Cortex of kidney (tissue), 1 donor: ENCODE measurements at places on chromosomes 4 and X.

GRCh38 chrX:99172958-99173357 is 1237.1 kb downstream of the PCDH19 start:
- DNase-seq, result no peak

GRCh38 chr4:167021545-167022155 is 212.6 kb downstream of the SPOCK3 start:
- DNase-seq, result no peak

DNA sequence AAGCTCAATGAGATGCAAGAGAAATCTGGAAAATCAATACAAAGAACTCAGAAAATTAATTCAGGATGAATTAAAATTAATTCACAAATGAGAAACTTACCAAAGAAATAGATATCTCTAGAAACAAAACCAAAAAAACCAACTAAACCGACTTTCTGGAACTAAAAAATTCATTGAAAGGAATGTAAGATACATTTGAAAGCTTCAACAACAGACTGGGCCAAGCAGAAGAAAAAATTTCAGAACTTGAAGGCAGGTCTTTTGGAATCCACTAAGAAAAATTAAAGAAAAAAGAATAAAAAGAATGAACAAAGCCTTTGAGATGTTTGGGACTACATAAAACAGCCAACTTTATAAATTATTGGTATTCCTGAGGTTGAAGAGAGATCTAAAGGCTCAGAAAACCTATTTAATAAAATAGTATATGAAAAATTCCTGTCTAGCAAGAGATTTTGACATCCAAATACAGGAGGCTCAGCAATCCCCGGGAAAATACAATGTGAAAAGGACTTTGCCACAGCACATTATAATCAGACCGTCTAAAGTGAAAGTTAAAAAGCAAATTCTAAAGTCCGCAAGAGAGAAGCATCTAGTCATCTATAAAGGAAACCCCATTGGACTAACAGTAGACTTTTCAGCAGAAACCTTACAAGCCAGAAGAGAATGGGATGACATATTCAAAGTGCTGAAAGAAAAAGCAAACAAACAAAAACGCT is 44.2 kb downstream of the NAT8L start:
- DNase-seq, result no peak

DNA sequence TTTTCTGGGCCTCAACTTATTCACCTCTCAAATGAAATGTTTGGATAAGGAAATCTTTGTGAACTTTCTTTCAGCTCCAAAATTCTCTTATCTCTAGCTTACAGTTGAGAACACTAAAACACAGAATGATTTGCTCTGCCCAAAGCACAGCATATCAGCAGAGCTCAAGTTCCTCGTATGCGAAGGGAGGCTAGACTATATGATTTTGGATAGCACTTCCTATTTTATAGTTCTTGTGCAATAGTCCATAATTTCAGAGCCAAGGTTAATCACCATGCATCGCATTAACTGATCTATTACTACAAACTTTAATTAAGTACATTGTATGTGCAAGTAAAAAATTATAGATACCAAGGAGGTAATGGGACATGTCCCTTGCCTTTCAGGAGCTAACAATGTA is 27.0 kb upstream of the KLHL13 start:
- no peak for DNase-seq

DNA sequence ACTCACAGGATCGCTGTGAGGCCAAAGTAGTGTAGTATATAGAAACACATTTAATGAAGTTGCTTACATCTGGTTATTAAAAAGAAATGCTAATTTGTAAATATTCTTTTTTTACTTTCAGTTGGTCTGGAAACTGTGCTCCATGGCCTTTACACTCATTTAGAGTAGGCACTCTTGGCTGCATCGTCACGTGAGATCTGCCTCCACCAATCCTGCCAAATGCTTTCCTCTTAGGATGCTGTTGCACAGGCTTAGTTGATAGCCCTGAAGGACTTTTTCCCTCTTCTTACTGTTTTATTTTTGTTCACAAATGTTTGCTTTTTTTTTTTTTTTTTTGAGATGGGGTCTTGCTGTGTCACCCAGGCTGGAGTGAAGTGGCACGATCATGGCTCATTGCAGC is 6.3 kb downstream of the CPE start:
- no peak for DNase-seq

GRCh38 chrX:43971966-43972961 is 926 bp downstream of the NDP start:
- no peak for DNase-seq

DNA sequence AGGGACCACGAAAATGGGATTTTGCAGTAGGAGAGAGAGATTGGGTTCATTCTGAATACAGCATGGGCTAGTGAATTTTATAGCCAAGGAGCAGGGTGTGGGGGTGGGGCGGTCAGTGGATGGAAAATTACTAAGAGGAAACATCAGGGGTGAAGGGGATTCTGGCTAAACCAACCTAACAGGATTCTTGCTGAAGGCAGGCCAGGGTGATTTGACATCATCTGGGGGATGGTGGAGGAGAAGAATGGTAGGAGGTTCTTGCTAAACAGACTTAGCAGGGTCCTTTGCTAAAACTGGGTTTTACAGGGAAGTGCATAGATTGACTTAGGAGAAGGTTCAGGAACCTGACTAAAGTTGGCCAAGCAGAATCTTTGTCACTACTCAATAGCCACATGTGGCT is 91.9 kb downstream of the DNAAF6 start:
- DNase-seq, result no peak

GRCh38 chr4:82421796-82422560 is 8.3 kb downstream of the HNRNPDL start:
- DNase-seq, result no peak

DNA sequence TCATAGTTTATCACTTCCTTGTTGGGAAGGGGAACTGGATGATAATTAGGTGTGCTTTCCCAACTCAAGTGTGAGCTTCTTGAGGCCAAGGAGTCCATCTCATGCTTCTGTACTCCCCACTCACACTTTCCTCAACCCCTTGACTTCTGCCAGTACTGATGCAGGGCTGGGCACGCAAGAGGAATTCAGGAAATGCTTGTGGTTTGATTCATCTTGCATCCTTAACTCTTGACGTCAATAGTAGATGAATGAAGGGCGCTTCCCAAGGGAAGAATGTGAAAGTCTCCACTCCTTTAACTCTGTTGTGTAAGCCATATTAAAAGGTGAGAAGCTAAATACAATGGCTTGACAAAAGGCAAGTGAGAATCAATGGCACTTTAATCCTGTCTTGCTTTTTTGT is 101.8 kb downstream of the AGTR2 start:
- no peak for DNase-seq

- DNase-seq, result no peak
These were observed 22.0 kb downstream of the CTSO start for GRCh38 chr4:155931634-155932033.

GRCh38 chrX:115892787-115893671 is 277.5 kb upstream of the AGTR2 start:
- DNase-seq, result no peak

DNA sequence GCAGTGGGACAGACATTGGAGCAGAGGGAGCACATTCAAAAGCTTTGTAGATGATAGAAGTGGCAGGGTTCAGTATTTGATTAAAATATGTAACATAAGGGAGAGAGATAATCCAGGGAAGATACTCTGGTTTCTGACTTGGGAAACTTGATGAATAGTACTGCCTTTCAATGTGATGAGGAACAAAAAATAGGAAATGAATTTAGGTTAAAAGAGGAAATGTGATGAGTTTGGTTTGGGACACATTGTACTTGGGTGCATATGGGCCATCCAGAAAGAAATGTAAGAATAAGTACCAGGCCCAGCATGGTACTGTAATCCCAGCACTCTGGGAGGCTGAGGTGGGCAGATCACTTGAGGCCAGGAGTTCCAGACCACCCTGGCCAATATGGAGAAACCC is 20.9 kb upstream of the NDNF start:
- no peak for DNase-seq

DNA sequence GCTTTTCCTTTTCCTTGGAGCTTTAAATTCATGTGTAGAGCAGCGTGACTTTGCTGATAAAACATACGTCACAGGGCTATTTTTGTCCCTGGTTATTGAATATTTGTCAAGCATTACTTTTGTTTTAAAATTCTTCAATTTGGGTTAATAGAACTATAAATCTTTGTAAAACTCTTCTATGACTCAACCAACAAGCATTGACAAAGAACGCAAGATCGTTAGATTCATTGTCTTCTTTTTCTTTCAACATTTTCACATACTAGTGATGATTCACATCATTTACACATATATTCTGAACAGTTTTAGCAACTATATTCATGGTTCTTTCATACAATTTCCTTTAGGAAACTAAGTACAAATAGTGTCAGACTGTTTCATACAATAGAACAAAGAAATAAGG is 72.0 kb upstream of the GPM6A start:
- DNase-seq, result no peak

- DNase-seq, result no peak
These were observed 1.9 kb downstream of the KANTR start for GRCh38 chrX:53095796-53096195.

DNA sequence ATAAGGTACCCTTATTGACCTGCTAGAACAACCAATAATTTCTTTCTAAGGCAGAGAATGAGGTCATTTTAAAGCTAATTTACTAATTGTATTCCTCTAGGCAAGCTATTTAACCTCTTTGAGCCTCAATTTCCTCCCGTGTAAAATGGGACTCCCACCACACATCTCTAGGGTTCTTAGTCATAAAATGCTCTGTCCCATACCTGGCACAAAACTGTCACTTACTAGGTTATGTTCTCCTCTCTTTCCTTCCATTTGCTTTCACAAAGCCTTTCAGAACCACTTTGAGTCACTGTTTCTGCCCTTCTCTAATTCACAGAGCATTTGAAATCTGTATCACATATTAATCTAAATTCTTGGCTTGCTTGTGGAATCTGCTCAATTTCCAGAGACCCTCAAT is 2.4 kb upstream of the GPR82 start:
- DNase-seq, result no peak

DNA sequence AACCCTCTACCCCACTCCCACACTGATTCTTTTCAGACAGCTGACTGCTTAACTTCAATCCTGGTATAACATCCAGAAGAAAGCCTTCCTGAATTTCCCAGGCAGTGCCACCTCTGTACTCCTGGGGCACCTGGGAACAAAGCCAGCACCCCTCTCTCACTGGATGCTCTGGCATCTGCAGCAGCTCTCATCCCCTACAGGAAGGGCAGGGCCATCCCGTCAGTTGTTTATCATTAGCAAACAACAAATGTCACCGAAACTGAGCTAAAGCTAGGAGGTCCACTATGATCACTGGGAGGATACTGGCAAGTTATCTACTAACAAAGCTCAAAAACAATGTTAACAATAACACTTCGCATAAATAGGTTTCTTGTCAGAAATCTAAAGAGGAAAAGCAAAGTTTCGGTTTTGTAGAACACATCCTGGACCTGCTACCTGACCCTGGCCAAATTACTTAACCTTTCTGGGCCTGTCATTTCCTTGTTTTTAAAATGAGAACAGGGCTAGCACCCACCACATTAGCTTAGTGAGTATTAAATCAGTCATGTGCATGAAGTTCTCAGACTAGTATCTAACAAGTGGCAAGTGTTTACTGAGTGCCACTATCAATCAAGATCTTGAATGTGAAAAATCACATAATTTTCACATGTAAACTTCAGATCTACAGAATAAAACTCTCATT is 86.6 kb downstream of the NR3C2 start:
- DNase-seq, result no peak

DNA sequence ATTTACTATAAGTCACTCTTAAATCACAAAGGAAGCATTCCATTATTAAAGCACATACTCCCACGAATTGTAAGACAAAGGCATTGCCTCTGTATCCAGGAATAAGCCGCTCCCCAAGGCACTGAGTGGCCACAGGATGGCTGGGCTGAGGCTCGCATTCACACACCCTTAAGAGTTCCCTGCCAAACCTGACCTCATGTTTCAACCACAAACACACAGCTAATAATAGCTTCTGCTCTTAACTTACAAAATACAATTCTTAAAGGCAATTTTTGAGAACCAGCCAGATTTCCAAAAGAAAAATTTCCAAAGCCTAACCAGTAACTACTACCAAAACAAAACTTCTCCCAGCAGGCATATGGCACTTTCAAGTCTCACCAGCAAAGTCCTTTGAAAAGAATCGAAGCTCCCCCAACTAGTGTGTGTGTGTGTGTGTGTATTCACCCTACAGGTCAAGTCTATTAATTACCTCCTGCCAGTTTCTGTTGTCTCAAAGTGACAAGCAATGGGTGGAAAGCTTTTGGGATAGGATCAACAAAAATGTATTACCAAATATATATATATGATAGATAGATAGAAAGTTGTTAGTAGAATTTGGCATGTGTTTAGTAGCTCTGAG is 36.0 kb downstream of the ARHGAP6 start:
- no peak for DNase-seq

- DNase-seq, result no peak
These were observed 120.7 kb upstream of the BANK1 start for GRCh38 chr4:101669832-101670188.

GRCh38 chrX:31209005-31209628 is 137.3 kb upstream of the FTHL17 start:
- DNase-seq, result no peak

DNA sequence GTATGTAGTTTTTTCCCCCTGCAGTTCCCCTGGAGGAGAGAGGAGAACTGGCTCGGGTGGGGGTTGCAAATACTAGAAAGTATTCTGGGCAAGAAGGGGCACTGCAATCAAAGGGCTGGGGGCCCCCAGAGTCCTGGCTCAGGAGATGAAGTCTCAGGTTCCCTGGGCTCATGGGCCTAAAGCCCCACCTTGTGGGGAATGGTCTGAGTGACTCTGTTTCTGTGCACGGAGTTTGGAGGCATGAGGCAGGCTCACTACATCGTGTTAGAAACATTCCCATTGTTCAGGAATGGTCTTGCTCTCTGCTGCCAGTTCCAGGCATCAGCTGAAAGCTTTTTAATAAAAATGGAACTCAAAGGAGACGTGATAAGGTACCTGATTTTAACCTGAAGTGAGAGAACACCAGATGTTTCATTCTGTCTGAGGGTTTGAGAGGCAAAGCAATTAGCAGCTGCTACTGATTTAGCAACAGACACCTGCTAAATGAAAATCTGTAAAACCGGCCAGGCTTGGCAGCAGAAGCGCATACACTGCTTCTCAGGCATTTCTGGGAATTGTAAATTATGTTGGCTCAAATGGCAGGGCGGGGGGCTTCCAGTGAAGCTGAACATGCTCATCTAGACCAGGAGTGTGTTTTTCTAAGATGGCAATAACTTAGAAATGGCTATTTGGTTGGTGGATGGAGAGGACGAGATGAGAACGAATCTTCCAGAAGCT is 122.7 kb downstream of the TMEM164 start:
- DNase-seq, result no peak

DNA sequence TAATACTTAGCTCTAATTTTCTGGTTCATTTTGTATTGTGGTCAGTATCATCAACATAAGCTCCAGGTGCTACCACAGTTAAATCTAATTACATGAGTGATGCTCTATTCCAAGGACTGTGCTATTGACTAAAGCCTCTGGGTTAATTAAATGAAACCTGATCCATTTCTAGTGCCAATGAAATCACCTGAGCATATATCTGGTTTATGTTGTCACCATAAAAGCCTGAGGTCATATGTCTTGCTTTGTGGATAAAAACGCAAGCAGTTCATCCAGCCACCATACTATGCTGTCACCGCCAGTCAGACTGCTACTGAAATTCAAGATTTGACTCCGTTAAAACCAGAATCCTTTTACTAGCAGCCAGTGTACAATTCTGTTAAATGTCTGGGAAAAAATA is 64.2 kb upstream of the ZNF518B start:
- DNase-seq, result no peak

GRCh38 chrX:28542791-28543190 is 44.5 kb upstream of the IL1RAPL1 start:
- DNase-seq, result no peak

GRCh38 chr4:38365261-38365660 is 298.7 kb upstream of the KLF3 start:
- DNase-seq, result no peak
